ENCODE measurements at places on chromosomes 12 and 14.

DNA sequence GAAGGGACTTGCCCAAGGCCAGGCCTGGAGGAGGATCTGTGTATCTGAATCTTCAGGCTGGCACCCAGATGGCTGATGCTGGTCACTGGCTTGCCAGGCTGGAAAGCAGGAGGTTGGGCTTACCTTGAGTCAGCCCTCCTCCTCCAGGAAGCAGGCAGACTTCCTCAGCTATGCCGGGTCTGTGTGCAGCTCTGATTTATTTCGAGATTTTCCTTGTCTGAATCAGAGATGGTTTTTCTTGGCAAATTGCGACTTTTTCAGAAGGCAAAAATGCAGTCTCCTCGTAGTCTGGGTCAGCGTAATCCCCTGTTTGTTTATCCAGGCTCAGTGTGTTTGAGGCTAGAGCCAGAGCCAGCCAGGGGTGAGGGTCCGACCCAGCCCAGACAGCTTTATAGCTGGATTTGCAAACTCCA lies 48.9 kb downstream of the SMOC1 start:
- no peak for DNase-seq

DNA sequence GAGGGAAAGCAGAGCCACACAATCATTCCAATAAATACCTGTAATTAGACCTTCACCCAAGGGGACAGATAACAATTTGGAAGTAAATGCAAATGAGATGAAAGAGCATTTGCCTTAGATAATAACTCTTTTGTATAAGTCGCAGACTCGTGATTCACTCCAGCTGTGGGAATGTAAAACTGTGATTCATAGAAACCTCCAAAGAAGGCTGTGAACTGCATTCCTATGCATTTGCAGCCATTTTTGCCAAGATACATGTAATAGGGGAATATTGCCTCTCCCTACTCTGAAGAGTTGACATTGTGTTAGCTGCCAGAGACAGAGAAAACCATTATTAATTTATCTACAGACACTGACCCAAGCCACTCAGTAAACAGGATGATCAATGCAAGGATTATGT lies 181.9 kb upstream of the ARHGAP5 start:
- no peak for DNase-seq

- peak; percentile 97 for DNase-seq
Measured at GRCh38 chr14:44897041-44897844, 64.5 kb downstream of the KLHL28 start.

DNA sequence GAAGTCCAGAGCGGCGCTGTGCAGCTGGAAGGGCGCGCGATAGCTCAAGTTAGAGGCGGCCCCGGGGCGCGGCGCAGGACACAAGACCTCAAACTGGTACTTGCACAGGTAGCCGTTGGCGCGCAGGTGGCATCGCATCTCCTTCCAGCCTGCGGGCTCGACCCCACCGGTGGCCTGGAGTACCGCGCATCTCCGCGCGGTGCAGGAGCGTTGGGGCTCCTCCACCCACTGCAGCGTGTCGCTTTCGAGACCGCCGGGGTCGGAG lies 553 bp downstream of the CLEC14A start:
- DNase-seq = no peak

- DNase-seq = no peak
Measured at GRCh38 chr14:95274279-95274678, 45.4 kb downstream of the CLMN start.

DNA sequence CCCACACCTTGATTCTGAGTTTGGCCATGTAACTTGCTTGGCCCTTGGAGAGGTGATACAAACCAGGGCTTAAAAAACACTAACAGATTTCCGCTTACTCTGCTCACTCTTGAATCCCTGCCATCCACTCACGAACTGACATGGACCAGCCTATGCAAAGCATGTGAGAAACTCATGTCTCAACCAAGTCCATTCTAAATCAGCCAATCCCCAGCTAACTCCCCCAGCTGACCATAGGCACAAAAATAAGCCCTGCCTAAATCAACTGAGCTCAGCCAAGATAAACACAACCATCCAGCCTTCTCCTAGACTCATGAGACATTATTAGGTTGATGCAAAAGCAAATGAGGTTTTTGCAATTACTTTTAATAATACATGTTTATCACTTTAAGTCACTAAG lies 353.9 kb upstream of the TBX3 start:
- no peak for DNase-seq

DNA sequence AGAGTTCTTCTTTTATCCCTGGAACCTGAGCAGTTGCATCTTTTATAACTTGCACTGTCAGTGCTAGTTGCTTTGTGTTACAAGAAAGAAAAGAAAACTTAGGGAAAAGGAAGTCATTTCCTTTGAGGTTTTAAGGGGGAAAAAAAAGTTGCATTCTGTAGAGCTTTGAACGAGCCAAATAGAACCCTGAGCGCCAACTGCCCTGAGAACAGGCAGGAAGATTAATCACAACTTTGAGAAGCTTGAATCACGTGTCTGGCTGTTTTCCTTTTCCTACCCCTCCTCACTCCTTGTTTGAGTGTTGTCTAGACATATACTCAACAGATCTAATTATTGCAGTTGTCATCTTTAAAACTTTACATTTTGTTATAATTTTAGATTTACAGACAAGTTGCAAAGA lies 12.5 kb downstream of the PCNX1 start:
- DNase-seq = no peak

DNA sequence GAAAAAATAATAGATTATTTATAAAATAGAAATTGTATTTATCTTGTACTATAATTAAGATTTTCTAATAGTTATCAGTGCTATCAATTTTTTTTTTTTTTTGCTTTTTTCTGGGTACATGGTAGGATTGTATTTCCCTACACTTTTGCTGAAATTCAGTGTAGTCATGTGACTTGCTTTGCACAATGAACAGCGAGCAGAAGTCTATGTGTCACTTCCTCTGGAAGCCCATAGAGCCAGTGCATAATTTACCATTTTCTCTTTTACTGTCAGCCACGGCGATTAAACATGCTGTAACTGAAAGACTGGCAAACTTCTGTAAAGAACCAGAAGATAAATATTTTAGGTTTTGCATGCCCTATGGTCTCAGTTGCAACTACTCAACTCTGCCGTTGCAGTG lies 80.8 kb upstream of the PPP1R12A start:
- DNase-seq = no peak

DNA sequence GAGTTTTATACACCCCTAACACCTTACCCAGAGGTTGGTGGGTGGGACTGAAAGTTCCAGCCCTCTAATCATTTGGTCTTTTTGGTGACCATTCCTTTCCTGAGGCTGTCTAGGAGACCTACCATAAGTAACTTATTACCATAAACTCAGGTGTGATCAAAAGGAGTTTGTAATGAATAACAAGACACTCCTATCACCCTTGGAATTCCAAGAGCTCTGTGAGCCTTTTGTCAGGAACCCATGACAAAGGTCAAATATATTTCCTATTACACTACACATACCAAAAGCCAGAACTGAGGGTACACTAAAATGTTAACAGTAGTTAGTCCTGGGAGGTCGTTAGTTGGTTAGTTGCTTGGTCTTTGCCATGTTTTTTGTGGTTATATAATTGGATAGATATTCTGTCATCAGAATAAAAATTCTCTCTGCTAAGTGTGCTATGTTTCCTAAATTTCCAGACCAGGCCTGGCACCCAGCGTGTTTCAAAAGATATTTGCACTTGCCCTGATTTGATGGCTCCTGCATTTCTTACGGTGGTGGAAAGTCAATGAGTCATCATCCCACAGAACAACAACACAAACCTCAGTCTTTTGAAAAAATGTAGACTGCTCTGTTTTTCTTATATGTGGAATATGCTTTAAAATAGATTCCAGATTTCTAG lies 27.0 kb upstream of the AKAP5 start:
- DNase-seq = no peak

DNA sequence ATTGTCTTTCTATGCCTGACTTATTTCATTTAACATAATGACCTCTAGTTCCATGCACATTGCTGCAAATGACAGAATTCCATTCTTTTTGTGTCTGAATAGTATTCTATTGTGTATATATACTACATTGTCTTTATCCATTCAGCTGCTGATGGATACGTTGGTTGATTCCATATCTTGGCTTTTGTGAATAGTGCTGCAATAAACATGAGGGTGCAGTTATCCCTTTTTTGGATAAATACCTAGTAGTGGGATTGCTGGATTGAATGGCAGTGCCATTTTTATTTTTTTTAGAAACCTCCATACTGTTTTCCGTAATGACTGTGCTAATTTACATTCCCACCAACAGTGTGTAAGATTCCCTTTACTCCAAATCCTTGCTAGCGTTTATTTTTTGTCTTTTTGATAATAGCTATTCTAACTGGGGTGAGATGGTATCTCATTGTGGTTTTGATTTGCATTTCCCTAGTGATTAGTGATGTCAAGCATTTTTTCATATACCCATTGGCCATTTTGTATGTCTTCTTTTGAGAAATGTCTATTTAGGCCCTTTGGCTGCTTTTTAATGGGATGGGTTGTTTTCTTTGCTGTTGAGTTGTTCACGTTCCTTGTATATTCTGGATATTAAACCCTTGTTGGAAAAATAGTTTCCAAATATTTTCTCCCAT lies 2.3 kb downstream of the OAS2 start:
- DNase-seq = no peak

GRCh38 chr12:111775205-111776193 lies 8.8 kb downstream of the ALDH2 start:
- peak; percentile 3 for DNase-seq

DNA sequence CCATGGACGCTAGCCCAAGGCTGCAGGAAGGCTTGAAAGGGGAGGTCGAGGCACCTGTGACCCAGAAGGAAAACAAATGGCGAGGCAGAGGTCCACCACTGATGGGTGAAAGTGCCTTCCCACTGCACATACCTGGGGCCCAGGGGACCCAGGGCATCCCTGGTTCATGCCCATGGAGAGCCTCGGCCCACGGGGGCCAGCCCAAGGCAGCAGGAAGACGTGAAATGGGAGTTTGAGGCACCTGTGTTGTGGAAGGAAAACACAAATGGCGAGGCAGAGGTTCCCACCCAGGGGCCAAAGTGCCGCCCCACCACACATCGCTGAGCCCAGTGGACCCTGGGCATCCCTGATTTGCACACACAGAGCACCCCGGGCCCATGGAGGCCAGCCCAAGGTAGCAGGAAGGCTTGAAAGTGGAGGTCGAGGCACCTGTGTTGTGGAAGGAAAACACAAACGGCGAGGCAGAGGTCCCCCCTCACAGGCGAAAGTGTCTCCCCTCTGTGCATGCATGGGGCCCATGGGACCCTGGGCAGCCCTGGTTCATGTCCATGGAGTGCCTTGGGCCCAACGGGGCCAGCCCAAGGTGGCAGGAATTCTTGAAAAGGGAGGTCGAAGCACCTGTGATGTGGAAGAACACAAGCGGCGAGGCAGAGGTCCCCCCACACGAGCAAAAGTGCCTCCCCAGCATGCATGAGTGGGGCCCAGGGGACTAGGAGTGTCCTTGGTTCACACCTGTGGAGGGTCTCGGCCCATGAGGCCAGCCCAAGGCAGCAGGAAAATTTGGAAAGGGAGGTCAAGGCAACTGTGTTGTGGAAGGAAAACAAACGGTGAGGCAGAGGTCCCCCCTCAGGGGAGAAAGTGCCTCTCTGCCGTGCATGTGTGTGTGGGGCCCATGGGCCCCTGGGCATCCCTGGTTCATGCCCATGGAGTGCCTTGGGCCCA lies 383.3 kb downstream of the ALG10 start:
- DNase-seq = no peak

Data from NCI-H1092 (cell line).